Activated CD8-positive, alpha-beta memory T cell treated with anti-CD3 and anti-CD28 coated beads for 24 hours (primary cell): ENCODE measurements at places on chromosomes 7 and 10.
A peak's percentile ranks its signal among the peaks of the same experiment; 100 is the strongest.

- DNase-seq, result no peak
Measured at GRCh38 chr10:63692220-63692896, 171.2 kb downstream of the REEP3 start.

DNA sequence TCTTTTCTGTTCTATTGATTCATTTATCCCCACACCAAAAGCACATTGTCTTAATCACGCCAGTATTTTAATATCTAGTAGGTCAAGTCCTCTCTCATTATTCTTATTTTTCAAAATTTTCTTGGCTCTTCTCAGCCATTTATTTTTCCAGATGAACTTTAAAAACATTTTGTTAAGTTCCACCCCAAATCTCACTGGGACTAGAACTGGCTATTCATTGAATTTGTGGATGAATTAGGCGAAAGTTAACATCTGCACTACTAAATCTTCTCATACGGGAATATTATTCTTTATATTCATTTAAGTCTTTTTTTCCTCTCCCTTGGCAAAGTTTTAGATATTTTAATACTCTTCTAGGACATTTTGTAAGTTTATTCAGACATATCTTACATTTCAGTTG lies 295.2 kb upstream of the MGMT start:
- DNase-seq, result no peak

DNA sequence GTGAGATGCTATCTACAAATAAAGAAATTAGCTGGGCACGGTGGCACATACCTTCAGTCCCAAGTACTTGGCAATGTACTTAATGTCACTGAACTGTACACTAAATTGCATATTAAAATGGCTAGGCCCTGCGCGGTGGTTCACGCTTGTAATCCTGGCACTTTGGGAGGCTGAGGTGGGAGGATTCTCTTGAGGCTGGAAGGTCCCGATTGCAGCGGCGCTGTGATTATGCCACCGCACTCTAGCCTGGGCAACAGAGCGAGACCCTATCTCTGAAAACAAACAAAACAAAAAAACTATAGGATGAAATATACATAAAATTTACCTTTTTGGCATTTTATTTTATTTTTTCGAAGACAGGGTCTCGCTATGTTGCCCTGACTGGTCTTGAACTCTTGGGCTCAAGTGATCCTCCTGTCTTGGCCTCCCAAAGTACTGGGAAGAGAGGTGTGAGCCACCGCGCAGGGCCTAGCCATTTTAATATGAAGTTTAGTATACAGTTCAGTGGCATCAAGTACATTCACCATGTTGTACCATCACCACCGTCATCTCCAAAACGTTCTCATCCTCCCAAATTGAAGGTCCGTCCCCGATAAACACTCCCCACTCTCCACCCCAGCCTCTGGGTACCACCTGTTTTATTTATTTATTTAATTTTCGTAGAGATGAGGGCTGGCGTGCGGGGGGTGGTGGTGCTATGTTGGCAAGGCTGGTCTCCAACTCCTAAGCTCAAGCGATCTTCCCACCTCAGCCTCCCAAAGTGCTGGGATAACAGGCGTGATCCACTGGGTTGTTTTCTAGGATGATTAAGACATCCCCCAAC lies 1.3 kb upstream of the EIF3B start:
- DNase-seq, result no peak

GRCh38 chr10:22226599-22226998 lies 8.8 kb upstream of the EBLN1 start:
- DNase-seq, result no peak

DNA sequence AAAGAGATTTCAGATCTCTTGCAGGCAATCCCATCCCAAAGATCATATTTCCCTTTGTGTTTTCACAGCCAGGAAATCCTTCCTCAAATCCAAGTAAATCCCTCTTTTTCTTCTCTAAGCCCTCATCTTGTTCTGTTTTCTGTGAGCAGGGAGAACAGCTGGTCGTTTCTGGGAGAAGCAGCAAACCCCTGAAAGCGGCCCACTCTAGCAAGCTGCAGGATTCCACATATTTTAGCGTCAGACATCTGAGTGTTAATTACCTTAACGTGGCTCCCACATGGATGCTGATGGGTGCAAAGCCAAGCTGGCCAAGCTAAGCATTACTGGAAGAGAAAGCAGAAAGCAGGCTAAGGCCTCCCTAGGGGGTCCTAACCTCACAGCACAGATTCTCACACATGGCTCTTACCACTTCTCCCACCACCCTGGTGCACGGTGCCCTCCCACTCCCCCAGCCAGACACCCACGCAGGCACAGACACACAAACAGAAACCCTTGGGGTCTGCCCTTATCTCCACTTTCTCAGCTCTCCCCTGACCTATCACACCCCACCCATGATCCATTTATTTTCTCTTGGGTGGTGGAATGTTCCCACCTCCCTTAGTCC lies 551.0 kb upstream of the AUTS2 start:
- no peak for DNase-seq

DNA sequence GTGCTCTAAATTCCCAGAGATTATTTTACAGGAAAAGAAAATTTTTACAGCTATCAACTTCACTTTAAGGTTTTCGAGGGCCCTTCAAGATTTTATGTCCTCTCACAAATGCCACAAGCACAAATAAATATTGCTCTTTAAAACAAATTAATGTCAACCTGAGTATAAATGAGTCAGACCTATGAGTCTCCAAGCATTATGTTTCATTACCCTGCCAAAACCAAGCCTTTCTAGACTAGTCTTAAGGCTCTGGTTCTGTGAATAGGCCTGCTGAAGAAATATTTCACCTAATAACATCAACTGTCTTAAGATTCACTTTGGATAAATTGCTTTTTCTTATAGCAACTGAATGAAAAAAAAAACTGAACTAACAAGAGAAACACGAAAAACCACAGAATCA lies 153.0 kb downstream of the PDE1C start:
- no peak for DNase-seq

DNA sequence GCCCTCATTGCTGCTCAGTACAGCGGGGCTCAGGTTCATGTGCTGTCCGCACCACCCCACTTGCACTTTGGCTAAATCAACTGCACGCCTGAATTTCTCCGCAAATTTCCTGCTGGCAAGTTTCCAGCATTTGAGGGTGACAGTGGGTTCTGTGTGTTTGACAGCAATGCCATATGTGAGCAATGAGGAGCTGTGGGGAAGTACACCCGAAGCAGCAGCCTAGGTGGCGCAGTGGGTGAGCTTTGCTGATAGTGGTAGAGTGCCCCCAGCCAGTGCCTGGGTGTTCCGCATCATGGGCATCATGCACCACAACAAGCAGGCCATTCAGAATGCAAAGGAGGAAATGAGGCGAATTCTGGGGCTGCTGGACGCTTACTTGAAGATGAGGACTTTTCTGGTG lies 103.9 kb upstream of the POT1 start:
- DNase-seq, result no peak

DNA sequence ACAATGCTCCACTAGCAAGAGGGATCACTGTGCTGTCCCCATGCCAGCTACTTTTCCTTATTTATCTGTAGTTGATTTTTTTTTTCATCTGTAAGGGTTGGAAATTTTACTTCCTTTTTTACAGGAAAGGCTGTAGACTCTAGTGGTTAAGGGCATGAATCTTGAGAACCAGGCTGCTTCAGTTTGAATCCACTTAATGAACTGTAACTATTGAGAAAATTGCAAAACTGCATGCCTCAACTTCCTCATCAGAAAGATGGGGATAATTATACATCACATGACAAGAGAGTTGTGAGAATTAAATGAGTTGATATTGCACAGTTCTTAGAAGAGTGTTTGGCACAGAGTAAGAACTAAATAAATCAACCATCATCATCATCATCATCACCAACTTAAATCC lies 106.4 kb upstream of the GSDME start:
- no peak for DNase-seq

DNA sequence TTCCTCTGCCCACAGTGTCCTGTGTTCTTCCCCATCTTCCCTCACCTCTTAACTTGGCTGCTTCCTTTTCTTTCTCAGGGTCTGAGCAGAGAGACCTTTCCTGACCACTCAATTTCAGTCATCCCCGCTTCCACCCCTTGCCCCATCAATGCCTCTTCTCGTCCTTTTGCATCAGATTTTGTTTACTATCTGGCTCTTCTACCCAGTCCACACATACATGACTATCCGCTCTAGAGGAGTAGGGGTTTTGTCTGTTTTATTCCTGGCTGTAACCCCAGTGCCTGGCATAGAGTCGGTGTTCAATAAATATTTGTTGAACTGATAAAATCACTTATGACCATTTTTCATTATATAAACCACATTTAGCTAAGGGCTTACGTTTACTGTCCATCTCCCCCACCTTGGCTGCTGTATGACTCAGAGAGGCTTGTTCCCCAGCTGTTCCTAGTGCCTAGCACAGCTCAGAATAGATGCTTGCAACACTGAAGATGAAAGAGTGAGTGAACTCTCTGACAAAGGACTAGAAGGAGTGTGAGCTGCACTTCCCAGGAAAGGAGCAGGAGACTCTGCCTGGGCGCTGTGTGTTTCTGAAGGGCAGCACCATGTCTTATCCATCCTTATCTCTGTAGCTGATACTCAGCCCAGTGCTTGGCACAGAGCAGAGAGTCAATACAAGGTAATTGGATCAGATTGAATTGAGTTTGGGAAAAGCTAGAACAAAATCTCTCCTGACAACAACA lies 21.9 kb downstream of the ARID5B start:
- no peak for DNase-seq

DNA sequence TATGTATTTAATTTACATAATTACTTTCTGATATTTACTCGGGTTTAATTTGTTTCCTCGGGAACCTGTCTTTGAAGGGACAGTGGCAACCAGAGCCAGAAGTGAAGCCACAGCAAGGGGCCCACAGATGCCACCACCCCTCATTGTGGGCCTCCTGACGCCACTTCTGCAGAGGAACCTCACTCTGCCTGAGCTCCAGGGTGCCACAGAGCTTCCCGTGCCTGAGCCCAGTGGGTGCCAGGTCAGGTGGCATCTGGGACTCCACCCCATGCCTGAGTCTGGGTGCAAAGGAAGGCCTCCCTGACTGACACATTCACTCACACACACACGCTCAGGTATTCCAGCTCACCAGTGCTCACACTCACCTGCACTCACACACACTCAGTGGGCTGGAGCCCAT lies 213.7 kb downstream of the GRID1 start:
- no peak for DNase-seq

DNA sequence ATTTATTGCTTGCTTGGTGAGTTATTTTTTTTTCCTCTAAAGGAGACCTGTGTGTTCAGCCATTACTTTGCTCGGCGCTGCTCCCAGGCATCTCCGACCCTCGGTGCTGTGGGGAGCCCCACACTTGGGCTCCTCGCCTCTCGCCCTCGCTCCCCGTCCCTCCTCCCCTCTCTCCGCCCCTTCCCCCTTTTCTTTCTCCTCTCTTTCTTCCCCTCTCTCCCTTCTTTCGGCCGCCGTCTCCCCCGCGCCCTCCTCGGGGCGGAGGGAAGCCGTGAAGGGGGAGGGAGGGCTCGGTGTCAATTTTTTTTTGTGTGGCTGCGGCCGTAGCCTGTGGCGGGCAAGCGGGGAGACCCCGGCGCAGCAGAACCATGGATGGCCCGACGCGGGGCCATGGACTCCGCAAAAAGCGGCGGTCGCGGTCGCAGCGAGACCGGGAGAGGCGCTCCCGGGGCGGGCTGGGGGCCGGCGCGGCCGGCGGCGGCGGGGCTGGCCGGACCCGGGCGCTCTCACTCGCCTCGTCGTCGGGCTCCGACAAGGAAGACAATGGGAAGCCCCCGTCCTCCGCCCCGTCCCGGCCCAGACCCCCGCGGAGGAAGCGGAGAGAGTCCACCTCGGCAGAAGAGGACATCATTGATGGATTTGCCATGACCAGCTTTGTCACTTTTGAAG lies 1.1 kb downstream of the AUTS2 start:
- no peak for DNase-seq

DNA sequence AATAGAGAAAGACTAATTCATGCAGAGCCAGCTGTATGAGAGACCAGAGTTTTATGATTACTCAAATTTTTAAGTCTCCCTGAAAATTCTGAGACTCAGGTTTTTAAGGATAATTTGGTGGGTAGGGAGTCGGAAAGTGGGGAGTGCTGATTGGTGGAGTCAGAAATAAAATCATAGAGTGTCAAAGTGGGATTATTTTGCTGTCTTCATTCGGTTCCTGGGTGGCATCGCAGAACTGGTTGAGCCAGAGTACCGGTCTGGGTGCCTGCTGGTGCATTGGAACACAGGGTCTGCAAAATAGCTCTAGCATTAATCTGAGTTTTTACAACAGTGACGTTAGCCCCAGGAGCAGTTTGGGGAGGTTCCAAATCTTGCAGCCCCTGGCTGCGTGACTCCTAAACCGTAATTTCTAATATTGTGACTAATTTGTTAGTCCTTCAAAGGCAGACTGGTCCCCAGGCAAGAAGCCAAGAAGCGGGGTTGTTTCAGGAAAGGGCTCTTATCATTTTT lies 32.4 kb downstream of the GPRIN2 start:
- no peak for DNase-seq

- peak; percentile 68 for DNase-seq
Measured at GRCh38 chr10:71974489-71975021, 10.4 kb downstream of the CHST3 start.

- no peak for DNase-seq
Measured at GRCh38 chr7:129789652-129790051, 163.1 kb downstream of the UBE2H start.

GRCh38 chr7:23469150-23469960 lies 936 bp downstream of the IGF2BP3 start:
- peak; percentile 75 for DNase-seq

DNA sequence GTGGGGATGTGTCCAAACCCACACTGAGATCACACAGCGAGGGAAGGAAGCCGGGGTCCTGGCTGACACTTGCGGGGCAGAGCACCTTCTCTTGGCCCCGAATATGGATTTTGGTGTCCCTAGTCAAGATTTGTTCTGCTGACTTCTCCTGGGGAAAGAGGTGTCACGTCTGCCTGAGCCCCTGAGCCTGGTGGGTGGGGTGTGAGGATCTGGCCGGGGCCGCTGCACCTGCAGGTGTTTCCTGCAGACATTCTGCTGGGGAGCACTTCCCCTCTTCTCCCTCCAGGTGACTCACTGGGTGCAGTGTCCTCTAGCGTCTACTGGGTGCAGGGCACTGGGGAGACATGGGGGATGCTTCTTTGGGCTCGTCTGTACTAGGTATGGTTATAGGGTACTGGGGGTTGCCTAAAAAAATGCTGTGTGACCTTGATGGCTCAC lies 99.2 kb downstream of the GRK5 start:
- DNase-seq, result peak; percentile 86
